Activated CD4-positive, alpha-beta T cell treated with anti-CD3 and anti-CD28 coated beads for 1 hour (primary cell): ENCODE measurements at places on chromosomes 12 and 14.

DNA sequence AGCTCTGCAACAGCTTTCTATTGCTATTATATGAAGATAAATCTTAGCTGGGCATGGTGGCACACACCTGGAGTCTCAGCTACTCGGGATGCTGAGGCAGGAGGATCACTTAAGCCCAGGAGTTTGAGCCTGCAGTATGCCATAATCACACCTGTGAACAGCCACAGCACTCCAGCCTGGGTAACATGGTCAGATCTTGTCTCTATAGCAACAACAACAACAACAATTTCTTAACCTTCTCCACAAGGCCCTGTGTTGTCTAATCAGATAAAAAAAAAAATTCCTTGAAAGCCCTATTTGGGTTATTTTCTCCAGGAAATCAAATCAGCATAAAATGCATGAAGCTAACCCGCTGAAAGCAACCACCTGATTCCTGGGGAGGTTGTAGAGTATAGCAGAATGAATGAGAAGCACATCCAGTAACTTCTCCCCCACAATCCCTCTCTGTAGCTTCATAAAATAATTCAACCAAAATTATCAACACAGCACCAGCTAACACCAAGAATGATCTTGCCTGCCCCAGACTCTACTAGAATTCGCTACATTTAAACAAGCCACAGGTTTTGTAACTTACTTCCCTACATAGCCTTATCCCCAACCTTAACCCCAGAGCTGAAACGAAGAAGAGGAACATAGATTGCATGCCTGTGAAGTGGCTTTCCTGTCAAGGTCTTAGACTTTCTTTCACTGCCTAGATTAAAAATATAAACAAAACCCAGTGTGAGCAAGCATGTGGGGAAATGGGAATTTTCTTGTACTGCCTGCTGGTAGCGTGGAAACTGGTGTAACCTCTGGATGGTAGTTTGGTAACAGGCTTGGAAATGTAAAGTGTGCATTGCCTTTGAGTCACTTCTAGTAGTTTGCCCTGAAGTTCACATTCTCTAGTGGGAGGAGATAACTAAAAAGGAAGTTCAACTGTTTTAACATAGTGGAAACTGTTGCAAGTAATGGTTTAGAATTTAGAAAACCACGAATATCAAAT is 6.0 kb upstream of the STK38L start:
- DNase-seq: no peak

DNA sequence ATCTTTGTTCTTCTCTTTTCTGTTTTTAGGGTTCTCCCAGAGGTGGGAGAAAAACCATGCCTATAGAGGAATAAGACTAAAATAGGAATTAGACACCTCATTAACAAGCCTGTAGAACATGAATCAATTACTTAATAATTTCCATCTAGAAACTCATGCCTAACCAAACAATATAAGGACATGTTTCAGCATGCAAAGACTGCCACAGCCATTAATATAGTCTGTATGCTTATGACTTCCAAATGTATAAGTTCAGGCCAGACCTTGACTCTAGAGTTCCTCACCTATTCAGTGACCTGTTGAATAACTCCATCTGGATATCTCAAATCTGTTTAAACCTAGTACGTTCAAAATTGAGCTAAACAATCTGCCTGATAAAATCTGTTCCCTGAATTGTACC is 304.6 kb downstream of the BMP4 start:
- DNase-seq: no peak

DNA sequence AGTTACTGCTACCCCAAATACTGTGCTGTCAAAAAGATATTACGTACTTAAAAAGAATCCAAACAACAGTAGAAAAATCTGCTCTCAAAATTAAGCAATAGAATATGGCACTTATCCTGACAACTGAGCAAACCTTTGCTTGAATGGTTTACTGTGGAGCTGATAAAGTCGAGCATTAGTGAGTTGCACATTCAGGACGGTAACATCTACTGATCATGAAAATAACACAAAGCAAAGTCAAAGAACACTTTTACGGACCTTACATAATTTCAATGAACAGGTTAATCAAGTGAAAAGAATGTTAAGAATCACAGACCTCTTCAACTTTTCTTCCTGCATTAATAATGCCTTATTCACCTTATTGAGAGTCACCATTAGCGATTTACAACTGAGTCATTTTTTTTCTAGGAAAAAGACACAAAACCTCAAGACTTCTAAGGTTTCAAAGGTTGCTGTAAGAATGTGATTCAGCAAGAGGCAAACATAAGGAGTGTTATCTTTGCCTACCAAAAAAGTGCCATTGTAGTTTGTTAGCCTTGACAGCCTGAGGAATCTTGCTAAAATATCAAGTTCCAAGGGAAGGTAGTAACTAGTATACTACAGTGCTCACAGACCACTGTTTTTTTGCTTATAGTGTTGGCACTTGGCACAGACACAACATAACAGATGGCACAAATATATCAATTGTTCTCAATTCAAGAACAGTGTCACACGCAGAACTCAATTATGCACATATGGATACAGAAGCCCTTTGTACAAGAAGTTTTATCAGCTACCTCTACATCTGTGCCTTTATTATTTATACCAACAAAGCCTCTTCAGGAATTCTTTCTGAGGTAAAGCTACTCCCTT is 334.2 kb upstream of the RPL10L start:
- DNase-seq: no peak

DNA sequence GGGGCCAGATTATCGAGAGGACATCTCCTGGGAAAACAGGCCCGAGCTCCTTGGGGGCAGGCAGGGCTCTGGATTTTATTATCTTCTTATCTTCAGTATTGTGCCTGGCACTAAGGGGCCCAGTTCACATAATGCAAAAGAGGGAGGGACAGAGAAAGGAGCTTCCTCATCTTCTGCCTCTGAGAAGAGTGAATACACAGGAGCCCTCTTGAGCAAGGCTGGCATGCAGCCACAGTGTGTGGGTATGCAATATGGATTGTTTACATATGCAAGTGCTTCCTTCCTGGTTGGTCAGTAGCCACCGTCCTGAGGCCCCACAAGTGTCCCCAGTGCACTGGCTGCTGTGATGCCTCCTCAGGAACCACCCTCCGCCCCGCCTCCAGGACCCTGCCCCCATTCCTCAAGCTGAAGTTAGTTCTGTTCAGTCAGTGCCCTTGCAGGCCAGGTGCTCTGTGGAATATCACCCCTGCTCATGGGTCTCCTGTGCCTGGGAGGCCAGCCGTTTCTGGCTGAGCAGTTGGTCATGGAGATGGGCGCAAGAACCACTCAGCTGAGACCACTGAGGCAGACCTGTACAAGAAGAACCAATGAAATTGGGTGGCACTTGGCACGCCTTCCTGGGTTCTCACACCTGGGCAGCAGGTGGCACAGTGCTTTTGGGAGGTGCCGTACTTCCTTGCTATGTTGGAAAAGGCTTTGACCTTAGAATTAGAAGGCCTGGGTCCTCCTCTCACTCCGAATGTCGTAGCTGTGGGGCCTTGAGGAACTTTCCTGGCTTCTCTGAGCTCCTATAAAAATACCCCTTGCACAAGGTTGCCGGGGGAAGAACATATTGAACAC is 35.1 kb upstream of the ACTN1 start:
- no peak for DNase-seq
